ENCODE measurements at places on chromosomes 16 and 17.
A peak's percentile ranks its signal among the peaks of the same experiment; 100 is the strongest.

DNA sequence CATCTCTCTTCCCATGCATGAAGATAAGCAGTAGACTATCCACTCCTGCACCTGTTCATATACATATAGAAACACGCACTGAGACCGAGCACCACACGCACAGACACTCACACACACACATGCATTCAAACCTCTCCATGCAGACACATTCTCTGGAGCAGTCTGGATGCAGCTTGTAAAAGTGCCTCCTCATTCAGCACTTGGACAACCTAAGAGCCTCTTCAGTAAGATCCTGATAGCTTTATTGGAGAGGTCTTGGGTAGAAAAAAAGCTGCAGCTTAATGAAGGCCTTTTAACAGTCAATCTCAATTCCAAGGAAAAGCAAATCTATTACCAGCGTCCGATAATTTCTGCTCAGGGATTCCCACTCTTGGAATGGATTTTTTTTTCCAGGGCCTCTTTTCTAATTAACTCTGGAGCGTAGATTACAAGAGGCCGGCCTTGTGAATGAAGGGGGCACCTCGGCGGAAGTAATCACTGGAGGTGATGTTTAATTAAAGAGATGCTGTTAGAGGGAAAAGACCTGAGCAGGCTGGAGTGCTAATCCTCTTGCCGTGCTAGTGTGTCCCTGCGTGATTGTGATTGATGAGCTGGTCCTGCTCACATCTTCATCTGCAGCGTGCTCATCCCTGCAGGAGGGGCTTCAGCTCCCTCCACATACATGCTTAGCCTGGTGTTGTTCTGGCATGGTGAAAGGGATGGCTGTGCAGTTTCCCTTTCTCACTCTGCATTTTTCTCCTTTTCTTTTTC, 155.1 kb downstream of the RBFOX1 start:
- no peak for ATAC-seq

GRCh38 chr16:79628501-79628975, 28.0 kb upstream of the MAF start:
- ATAC-seq = peak; percentile 83

DNA sequence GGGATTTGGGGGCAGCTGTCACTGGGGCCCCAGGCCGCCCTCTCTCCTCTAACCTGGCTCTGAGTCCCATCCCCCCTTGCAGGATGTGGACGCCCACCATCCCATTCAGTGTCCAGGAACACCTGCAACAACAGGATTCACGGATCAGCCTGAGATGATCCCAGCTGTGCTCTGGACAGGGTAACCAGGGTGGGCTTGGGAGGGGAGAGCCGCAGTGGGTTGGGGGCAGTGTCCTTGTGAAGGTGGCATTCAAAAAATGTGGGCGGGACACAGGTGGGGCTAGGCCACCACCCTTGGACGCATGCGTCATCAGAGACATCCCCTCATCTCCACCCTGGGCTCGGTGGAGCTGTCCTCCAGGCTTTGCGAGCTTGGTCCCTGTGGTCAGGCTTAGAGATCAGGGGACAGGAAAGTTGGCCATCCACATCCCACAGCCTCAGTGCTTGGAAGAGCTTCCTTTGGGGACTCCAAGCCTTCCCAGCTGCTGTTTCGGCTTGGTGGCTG, 19.1 kb downstream of the DEXI start:
- ATAC-seq = no peak

DNA sequence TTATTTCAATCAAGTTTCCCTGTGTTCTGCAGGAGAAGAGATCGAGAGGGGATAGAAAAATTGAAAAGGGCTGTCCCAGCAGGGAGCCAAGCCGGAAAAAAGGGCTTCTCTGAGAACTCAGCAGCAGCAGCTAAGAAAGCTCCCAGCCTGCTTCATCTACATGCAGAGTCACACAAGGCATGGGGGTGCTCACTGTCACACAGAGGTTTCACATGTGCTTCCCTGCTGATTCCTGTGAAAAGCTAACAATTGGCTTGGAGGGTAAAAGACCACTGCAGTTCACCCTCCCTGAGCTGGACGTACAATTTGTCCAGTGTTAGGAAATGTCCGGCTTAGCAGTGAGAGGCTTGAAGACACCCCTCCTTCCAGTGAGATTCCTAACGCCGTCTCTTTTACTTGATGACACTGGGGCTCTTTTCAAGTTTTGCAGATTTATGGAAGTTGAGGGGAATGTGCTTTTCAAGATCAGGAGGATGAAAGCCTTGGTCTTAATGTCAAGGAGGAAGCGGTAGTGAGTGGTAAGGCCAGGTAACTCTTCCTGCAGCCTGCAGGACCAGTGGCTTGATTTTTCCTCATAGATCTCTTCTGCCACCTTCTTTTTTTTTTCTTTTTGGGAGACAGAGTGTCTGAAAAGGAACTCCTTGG, 85.6 kb downstream of the WNT3 start:
- no peak for ATAC-seq

Measured in stimulated activated memory B cell treated with anti-CD40 and anti-IgM and Interleukin-4, amounts not matched to agents 10 μg/mL and 1 μg/mL and 100 μg/mL, for 72 hours (primary cell).